ENCODE measurements at places on chromosomes 3 and 15. TPM values are rescaled to one million over a fixed set of nuclear protein-coding genes. Genes with fewer than 3 reads are reported as not detected.

CHRNA7 gene
- total RNA-seq = 1.0 TPM

PLSCR5 gene
- not detected for total RNA-seq

APH1B gene
- 19.5 TPM for total RNA-seq

ZPLD1 gene
- total RNA-seq = not detected

MESP2 gene
- 0.14 TPM for total RNA-seq

MOBP gene
- total RNA-seq = 0.13 TPM

CHRNA3 gene
- total RNA-seq = not detected

SYNM gene
- total RNA-seq = 5.7 TPM

ITIH1 gene
- not detected for total RNA-seq

ZNF660 gene
- 0.50 TPM for total RNA-seq

KNG1 gene
- total RNA-seq = not detected

VEPH1 gene
- 325 TPM for total RNA-seq

OSTN gene
- total RNA-seq = not detected

HOMER2 gene
- 1.2 TPM for total RNA-seq

CCDC9B gene
- 32.7 TPM for total RNA-seq

XCR1 gene
- total RNA-seq = not detected

CPLX3 gene
- not detected for total RNA-seq

ATP8B4 gene
- total RNA-seq = not detected

IGF1R gene
- total RNA-seq = 45.7 TPM

CADM2 gene
- total RNA-seq = 0.07 TPM

IL5RA gene
- not detected for total RNA-seq

FEZF2 gene
- total RNA-seq = not detected

OR4M2 gene
- total RNA-seq = not detected

ASTE1 gene
- 8.1 TPM for total RNA-seq

Measured in thoracic aorta endothelial cell (primary cell).